GM23338 (cell line): ENCODE measurements at places on chromosomes 4 and X.

DNA sequence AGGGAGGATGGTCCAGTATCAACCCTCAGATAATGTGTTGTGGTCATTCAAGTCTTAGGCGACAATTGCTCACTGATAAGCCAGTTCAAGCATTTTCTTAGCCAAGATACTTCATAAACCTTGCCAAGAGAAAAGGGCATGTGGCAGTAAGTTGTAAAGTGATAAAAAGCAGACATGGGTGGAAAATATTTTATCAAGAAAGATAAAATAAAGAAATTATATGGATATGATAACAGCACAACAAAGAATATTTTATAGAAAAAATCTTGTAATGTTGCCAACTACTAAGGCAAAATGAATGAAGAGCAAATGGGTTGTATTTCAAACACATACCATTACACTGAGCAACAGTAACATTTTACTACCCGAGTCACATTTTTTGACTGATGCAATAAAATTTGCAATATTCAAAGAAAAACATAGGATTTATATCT, 217.4 kb upstream of the PITX2 start:
- DNase-seq = no peak

DNA sequence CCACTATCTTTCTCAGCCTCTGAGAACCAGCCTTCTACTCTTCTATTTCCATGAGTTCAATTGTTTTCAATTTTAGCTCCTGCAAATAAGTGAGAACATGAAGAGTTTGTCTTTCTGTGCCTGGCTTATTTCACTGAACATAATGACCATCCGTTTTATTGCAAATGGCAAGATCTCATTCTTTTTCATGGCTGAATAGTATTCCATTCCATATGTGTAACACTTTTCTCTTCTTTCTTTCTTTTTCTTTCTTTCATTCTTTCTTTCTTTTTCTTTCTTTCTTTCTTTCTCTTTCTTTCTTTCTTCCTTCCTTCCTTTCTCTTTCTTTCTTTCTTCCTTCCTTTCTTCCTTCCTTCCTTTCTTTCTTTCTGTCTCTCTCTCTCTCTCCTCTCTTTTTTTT, 228.7 kb downstream of the SHOX start:
- DNase-seq = no peak

DNA sequence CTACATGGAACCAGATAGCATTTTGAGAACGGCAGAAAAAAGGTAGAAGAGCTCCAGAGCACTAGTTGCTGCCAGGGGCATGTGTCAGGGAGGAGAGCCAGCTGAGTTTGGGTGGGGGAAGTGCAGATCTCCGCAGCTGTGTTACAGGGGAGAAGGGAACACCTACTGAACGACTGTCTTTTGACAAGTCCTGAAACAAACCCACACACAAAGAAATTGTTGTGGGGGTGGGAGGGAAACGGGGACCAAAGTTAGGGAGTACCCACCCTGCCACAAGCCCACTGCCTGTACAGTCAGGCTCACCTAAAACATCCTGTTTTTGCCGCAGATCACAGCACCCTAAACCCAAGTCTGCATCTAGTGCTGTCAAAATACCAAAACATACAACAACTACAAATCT, 55.5 kb downstream of the LEF1 start:
- DNase-seq = no peak

DNA sequence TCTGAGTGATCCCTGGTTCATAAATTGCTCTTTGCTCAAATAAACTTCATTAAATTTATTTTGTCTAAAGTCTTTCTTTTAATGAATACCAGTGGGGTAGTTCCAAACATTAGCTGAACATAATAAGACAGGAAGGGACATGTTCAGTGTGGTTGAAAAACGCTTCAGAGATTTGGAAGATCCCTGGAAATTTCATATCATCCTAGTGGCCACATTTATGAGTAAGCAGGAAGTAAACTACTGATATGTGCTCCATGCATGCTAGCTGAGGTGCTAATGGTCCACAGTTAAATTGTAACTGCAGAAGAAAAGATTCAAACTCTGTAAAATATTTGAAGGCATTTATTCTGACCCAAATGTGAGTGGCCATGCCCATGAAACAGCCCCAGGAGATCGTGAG, 1328.7 kb downstream of the ADGRL3 start:
- DNase-seq = no peak

- DNase-seq = no peak
Observed at GRCh38 chr4:77023920-77024319, 51.9 kb downstream of the CCNI start.

- DNase-seq = no peak
Observed at GRCh38 chr4:103098341-103098740, 1.3 kb downstream of the BDH2 start.

GRCh38 chr4:25621027-25621930, 34.4 kb upstream of the SLC34A2 start:
- DNase-seq = no peak

GRCh38 chr4:123477711-123478209, 81.2 kb downstream of the SPRY1 start:
- no peak for DNase-seq

DNA sequence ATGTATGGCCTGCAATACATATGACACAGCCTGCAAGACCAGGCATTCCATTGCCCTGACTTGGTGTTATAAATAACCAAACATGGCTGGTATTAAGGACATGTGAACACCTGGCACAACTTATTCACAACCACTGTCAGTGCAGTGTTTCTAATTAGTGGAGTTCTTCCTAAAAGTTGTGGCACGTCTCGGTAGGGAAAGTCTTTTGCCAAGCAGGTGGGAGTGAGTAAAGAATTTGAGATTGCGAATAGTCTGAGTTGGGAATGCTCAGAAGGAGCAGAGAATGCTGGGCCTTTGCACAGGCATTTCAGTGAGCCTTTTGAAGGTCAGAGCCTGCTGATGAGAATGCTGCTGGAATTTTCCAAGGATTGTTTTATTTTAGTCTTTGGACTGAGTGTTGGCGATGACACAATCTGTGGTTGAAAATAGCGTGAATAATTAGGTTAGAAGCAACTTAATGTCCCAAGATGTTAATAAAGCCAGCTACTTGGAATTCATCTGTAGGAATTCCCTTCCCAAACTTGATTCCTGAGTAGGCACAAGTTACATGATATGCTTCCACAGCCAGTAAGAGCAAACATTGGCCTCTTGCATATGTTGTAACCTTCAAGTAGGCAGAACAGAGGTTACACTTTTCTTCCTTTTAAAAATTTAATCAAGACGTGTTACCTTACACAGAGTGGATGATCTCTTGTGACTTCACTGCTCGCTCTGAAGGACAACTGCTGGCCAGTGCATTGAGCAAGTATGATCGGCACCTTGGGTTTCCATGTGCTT, 83.6 kb upstream of the PGRMC2 start:
- DNase-seq = no peak

GRCh38 chrX:41471786-41472185, 24.6 kb downstream of the NYX start:
- DNase-seq = no peak

- no peak for DNase-seq
Observed at GRCh38 chrX:101028562-101028961, 23.3 kb downstream of the TRMT2B start.

DNA sequence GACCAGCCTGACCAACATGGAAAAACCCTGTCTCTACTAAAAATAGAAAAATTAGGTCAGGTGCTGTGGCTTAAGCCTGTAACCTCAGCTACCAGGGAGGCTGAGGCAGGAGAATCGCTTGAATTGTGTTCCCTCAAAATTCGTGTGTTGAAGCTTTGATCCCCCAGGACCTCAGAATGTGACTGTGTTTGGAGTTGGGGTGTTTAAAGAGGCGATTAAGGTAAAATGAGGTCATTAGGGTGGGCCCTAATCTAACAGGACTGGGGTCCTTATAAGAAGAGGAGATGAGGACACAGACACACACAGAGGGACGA, 23.6 kb downstream of the SLC25A6 start:
- DNase-seq = no peak

GRCh38 chr4:54400188-54400587, 171.1 kb downstream of the PDGFRA start:
- DNase-seq = no peak

GRCh38 chrX:49060914-49061313, 2.1 kb downstream of the CCDC120 start:
- DNase-seq = no peak

DNA sequence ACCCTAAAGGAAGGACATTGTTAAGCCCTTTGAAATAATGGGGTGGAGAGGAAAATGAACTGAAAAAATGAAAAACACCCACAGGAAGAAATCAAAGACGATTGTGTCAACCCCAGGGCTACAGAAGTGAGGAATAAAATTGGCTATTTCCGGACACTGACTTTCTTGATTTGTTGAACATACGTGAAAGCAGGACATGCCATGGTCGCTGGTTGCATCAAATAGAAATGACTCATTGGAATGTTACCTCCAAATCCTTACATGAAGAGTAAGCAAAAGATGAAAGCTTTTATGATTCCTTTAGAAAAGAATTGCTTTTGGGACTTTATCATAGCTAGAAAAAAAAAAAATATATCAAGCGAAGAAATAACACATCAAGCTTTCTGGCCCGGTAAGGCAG, 75.3 kb downstream of the DCUN1D4 start:
- DNase-seq = no peak

DNA sequence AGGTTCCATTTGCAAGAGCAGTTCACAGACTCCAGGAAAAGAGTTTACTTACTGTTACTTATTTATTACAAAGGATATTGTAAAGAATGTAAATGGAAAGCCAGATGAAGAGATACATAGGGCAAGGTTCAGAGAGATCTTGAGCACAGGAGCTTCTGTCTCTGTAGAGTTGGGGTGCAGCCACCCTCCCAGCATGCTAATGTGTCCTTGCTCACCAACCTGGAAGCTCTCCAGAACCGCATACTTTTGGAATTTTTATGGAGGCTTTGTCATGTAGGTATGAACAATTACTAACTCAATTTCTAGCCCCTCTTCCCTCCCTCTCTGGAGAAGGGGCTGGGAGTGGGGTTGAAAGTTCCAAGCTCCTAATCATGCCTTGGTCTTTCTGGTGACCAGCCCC, 857.2 kb downstream of the RPA4 start:
- DNase-seq = no peak

- DNase-seq = no peak
Observed at GRCh38 chr4:89839558-89839957, 2.6 kb upstream of the SNCA start.

DNA sequence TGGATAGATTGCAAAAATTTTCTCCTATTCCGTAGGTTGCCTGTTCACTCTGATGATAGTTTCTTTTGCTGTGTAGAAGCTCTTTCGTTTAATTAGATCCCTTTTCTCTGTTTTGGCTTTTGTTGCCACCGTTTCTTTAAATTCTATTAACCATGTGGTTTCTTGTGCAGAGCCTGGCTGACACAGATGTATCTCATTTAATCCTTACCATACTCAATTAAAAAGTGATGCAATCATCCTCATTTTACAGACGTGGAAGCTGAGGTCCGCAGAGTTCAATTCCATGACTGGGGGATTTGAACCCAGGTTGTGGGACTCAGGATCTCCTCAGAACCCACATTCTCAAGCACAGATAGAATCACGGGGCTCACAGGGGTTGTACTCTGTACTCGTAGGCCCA, 66.7 kb downstream of the SORCS2 start:
- DNase-seq = no peak

GRCh38 chr4:96295143-96295741, 455.3 kb downstream of the PDHA2 start:
- no peak for DNase-seq

GRCh38 chrX:78024349-78025059, 55.1 kb upstream of the PGAM4 start:
- peak; percentile 51 for DNase-seq

DNA sequence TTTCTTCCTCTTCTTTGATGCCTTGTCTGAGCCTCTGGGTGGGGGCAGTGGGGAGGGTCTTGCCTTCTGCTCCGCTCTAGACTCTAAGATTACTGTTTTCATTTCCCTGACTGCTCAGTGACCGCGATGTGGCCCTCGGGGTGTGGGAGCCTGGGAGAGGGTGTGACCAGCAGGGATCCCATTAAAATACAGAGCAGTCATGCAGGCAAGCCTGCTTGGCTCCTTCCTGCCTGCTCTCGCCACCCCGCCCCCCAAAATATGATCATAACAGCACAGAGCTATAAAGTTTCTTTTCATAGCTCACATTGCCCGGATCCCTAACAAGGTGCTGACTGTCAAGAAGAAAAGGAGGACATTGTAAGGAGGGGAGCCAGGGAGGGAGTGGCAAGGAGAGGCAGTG, 332.9 kb downstream of the RAB28 start:
- no peak for DNase-seq

GRCh38 chr4:119598521-119598920, 30.1 kb downstream of the PDE5A start:
- peak; percentile 44 for DNase-seq

GRCh38 chr4:174217273-174218126, 66.0 kb downstream of the FBXO8 start:
- DNase-seq = peak; percentile 33

DNA sequence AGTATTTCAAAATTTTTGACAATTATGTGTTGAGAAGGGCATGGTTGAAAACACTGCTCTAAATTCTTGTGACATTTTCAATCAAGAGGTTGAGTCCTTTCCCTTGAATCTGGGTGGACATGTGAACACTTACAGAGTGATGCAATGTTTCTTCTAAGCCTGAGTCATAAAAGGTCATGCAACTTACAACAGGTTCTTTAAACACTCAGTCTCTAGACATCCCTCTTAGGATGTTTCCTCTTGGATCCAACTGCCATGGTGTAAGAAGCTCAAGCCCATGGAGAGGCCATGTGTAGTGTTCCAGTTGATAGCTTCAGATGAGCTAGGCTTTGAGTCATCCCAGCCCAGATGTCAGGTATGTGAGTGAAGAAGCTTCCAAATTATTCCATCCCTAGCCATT, 232.2 kb upstream of the MAOA start:
- DNase-seq = no peak

DNA sequence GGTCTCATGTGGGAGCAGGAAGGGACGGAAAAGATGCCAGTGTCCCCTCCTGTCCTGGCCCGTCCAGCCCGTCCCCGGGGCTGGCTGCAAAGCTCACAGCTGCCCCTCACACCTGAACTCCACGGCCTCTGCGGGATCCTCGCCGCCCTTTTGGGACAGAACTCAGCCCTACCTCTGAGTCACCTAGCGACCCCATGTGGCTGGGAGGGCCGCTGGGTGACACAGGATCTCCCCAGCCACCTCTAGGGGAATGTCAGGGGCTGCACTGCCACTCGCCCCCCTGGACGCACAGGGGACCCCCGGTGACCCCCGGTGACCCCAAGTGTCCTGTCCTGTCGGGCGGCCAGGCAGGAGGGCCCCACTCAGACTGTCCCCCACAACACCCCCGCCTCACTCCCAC, 748 bp downstream of the FAM9B start:
- DNase-seq = no peak

- peak; percentile 10 for DNase-seq
Observed at GRCh38 chr4:140372751-140373327, 607 bp upstream of the SCOC start.
